Gastrocnemius medialis (tissue), 4 donors: ENCODE measurements at places on chromosomes 6 and 20. TPM values are rescaled to one million over a fixed set of nuclear protein-coding genes. Genes with fewer than 3 reads are reported as not detected.

GRCh38 chr6:152952866-152953509 lies 29.9 kb downstream of the FBXO5 start:
- DNase-seq = no peak

DNA sequence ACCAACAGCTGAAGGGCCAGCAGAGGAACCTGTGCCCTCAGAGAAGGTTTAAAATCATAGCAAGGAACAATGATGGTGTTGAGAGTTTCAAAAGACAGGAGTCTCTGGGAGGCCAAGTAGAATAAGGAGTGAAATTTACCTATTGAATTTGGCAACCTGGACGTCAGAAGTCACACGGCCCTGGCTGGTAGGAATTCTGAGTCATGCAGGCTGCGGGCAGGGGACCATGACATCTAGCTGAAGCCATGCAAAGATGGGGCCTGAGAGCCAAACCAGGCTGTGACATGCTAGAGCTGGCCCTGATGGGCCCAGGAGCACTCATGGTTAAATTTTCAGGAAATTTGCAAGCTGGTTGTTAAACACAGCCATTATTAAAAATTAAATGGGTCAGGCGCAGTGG lies 64.0 kb upstream of the SNX9 start:
- DNase-seq = no peak

GRCh38 chr20:25668446-25668845 lies 28.2 kb downstream of the ZNF337 start:
- DNase-seq = no peak

DNA sequence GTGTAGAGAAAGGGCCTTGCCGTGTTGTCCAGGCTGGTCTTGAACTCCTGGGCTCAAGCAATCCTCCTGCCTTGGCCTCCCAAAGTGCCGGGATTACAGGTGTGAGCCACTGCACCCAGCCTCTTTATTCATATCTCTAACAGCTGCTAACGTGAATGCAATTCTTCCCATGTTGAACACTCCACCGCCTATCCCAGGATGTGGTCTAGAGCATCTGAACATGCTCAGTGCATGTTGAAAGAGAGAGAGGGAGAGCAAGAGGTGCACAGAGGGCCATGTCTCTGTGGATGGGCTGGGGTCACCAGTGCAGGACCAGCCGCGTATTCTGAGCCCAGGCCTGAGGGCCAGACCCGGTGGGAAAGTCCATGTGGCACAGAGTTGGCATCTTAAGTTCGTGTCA lies 12.8 kb downstream of the TUBB2A start:
- no peak for DNase-seq

The MAFB gene
- 24.9 TPM for total RNA-seq

The BTN1A1 gene
- total RNA-seq = not detected
